Left renal cortex interstitium (tissue), 4 donors: ENCODE measurements at places on chromosomes 5 and 9.
A peak's percentile ranks its signal among the peaks of the same experiment; 100 is the strongest.

DNA sequence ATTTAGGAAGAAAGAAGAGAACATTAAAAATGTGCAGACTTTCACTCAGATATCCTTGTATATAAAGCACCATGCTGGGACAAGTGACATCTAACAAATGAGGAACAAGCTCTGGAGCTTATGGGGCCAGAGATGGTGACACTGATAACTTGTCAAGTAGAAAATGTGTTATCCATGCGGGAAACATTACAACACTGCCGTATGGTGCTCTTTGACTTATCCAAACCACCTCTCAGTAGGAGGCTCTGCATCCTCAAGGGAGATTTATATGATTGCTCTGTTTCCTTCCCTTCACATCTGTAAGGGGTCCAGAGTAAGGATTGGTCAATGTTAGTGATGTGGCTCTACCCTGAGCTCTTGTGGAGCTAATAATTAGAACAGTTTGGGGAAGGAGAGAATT, 23.5 kb downstream of the KCTD16 start:
- DNase-seq = no peak

DNA sequence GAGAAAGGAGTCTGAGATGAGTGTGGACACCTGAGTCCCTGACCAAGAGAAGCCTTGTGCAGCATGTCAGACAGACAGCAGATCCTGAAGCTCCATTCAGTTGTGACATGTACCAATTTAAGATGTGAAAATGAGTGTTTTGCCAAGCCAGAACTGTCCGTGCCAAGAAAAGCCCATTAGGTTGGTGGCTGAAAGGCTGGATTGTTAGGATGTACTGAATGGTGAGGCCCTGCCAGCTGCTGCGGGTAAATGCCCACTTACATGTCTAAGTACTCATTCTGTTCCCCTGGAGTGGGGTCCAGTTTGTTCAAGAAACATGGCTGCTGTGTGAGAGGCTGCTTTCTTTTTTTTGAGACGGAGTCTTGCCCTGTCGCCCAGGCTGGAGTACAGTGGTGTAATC, 14.6 kb downstream of the DAPK1 start:
- no peak for DNase-seq

- DNase-seq = no peak
Observed at GRCh38 chr5:92841604-92842155, 739.3 kb downstream of the NR2F1-AS1 start.

GRCh38 chr5:171709930-171710329, 75.7 kb upstream of the SMIM23 start:
- no peak for DNase-seq

DNA sequence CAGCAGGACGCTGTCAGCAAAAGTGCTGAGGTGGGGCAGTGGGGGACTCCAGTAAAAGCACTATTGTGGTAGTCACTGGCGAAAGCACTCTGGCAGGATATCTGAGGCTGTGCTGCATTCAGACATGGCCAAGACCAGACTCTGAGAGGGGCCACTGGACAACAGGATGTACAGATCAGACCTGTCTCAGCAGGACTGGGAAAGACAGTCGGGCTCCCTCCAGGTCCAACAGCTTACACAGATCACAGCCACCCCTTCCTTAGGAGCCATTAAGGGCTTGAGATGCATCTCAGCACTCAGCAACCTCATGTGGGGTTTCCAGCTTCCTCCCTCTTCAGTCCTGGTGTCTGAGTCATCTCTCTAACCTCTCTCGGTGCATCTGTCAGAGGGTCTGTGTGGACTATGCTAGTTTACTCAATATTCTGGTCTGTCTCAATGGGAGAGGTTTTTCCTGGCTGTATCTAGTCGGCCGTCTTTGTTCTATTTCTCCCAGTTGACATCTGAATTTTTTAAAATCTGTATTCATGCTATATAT, 154.5 kb downstream of the CWC27 start:
- DNase-seq = no peak

DNA sequence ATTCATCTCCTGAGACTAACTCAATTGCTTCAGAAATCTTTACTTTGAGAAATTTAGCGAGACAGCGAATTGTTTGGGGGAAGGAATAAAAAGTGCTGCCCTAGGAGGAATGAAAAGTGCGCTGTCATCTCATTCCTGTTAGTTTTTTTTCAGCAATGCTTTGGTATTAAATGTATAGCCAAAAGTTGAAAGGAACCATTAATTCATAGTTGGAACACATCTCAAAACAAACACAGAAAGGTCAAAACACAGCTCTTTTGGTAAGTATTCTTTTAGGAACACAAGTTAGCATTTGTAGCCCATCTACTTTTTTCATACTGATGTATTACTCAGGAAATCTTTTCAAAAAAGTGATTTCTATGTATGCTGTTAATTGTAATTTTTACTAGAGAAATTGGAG, 109.1 kb downstream of the NNT start:
- no peak for DNase-seq

GRCh38 chr5:174172152-174172551, 126.6 kb downstream of the NSG2 start:
- peak; percentile 20 for DNase-seq

- DNase-seq = peak; percentile 81
Observed at GRCh38 chr5:100647461-100648230, 112.5 kb downstream of the FAM174A start.

DNA sequence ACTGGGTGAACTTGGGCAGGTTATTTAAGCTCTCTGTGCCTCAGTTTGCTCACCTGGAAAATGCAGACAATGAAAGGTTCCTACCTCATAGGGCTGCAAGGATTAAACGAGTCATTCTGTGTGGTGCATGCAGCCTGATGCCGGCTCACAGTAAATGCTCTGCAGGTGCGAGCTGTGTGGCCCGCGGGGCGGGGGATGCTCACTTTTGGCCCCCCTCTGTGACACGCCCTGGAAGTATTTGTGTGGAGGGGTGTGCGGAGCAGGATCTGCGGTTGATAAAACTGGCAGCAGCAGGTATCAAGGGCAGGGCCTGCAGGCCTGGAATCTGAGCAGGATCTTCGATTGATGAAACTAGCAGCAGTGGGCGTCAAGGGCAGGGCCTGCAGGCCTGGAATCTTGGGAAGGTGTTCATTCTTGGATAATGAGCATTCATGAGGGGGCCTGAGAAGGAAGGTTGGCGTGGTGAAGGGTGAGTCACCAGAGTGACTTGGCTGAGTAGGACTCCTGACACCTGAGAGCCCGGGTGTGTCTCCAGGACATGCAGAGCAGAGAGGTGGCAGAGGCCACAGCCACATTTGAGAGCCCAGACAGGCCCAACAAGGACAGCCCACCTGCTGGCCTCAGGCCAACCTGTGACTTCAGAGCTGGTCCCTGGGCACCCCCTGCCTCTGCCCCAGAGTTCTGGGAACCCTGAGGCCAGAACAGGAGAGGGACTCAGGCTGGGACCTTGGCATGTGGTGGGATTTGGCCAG, 11.9 kb downstream of the UNC5A start:
- DNase-seq = no peak

DNA sequence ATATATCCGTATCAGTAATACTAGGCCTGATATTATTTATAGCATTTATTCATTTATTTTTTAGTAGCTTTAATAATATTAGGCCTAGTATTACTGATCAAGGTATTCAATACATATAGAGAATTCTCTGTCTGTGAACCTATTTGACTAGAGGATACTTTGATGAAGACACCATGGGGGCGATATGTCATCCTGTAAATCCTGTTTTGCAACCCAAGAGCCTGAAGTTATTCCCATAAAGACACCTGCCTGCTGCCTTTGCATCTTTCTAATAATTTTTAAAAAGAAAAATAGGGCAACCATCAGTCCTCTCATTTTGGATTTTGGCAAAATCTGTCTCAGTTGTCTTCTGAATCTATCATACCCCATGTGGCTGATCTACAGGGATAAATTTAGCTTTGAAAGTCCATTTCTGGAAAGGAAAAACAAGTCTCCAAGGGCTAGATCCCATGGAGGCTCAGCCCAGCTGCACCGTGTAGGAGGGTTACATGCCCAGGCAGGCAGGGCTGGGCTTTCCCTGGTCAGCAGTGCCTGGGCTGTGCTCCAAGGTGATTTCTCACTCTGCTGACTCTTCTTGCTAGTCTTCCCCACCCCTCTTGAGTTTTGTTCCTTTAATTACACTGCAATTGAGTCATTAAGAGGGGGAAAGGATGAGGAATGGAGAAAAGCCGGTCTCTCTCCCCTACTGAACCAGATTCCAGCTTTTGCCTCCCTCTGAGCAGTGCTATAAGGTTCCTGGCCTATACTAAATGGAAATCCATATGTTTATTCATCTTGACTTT, 169.0 kb downstream of the TRIM32 start:
- no peak for DNase-seq

DNA sequence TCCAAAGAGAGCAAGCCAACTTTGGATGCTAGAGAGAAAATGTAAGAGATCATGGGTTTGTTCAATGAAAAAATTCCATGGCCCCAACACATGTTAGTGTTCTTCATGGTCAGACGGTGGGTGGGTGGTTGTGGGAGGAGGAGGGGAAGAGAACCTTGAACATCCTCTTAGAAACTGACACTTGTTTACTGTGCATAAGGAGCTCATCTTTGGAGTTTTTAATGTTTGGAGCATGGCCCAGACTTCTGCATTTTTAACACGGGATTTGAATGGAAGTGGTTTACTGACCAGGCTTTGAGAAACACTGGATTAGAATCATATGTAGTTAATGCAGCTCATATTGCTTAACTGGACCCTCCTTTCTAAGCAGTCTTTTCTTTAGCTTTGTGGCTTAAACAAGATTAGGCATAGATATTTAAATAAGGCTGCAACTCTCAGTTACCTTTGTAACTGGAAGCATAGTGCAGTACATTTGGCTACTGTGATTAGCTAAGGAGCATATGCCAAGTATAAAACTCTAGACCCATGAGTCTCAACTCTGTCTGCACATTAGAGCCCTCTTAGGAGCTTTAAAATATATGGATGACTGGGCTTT, 60.1 kb downstream of the FOCAD start:
- no peak for DNase-seq

- DNase-seq = peak; percentile 78
Observed at GRCh38 chr5:141040771-141041426, 10.3 kb upstream of the PCDHB1 start.

- DNase-seq = no peak
Observed at GRCh38 chr5:139474890-139475791, 4.3 kb downstream of the SMIM33 start.

GRCh38 chr5:124365361-124365801, 381.1 kb downstream of the ZNF608 start:
- no peak for DNase-seq

DNA sequence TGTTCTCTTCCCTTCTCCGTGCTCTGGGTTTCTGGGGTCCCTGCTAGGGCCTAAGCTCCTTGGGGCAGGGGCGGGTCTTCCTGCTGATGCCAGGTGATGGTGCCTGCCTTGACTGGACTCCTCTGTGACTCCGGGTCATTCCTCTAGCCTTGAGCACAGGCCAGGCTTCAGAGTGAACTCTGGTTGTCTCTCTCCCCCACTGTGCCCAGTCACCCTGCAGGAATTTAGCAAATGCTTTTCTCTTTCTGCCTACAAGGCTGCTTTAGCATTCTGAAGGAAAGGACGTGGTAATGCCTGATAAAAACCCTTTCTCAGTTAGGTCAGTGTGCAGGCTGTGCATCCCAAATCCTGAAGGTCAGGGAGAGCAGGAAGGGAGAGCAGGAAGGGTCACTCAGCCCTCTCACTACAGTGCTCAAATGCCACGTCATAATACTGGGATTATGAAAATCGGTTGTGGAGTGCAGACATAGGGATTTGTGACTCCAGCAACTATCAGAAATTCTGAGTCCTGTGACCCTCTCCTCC, 2.7 kb downstream of the CXCL14 start:
- DNase-seq = no peak

GRCh38 chr9:112348257-112349007, 15.0 kb upstream of the PTBP3 start:
- peak; percentile 55 for DNase-seq

DNA sequence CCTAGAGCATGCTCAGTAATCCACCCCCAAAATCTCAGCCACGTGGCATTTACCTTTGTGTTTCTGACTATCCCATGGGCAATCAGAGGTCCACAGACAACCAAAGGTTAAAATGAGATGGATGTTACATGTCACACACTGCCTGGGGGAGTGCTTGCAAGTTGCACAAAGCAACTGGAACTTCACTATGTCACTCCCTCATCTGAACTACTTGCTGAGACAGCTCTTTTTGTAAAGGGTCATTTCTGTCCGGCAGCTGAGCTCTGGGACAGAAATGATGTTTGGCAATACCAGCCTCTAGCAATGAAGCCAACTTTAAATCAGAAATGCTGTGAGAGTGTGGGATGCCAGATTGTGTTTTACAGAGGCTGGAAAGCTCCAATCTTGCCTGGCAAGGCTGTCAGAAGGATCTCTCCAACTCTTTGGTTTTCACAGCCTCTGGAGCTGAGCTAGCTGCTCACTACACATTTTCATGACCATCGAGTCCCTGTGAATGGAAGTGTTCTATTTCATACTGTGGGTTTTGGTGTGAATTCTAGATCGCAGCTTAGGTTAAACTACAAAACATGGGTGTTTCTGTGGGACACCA, 66.3 kb upstream of the TMEM215 start:
- DNase-seq = no peak

DNA sequence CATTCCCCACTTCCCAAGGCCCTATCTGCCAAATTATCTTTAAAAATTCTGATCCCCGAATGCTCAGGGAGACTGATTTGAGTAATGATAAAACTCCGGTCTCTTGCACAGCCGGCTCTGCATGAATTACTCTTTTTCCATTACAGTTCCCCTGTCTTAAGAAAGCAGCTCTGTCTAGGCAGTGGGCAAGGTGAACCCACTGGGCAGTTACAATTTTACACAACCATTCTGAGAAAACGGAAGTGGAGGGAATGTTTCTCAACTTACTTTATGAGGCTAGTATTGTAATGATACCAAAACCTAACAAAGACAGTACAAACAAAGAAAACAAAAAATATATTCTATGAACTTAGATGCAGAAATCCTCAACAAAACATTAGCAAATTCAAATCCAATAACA, 100.0 kb downstream of the MCTP1 start:
- DNase-seq = no peak

GRCh38 chr5:119079318-119079921, 8.5 kb downstream of the DMXL1 start:
- DNase-seq = no peak

- DNase-seq = peak; percentile 37
Observed at GRCh38 chr5:10856683-10857337, 95.8 kb upstream of the DAP start.

DNA sequence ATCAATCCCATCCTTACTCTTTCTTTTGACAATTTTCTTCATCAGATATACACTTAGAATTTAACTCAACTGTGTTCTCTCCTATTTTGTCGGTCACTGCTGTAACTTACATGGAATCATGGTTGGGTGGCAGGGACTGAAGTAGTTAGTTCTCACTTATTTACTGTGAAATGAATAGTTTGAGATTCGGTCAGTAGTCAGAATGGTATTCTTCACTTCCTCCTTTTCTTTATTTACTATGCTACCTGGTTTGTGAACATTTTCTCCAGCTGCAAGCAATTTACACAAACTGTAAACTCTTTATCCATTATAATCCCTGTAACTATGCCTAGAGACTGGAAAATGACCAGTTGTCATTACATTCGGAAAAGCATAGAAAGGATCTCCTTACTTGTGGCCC, 41.5 kb upstream of the GDNF start:
- DNase-seq = no peak
